T-helper 2 cell treated with Interferon-gamma antibody and Interleukin-4, amounts not matched to agents 5 μg/mL and 100 μg/mL, for 36 hours (primary cell): ENCODE measurements at places on chromosomes 5 and 9.

DNA sequence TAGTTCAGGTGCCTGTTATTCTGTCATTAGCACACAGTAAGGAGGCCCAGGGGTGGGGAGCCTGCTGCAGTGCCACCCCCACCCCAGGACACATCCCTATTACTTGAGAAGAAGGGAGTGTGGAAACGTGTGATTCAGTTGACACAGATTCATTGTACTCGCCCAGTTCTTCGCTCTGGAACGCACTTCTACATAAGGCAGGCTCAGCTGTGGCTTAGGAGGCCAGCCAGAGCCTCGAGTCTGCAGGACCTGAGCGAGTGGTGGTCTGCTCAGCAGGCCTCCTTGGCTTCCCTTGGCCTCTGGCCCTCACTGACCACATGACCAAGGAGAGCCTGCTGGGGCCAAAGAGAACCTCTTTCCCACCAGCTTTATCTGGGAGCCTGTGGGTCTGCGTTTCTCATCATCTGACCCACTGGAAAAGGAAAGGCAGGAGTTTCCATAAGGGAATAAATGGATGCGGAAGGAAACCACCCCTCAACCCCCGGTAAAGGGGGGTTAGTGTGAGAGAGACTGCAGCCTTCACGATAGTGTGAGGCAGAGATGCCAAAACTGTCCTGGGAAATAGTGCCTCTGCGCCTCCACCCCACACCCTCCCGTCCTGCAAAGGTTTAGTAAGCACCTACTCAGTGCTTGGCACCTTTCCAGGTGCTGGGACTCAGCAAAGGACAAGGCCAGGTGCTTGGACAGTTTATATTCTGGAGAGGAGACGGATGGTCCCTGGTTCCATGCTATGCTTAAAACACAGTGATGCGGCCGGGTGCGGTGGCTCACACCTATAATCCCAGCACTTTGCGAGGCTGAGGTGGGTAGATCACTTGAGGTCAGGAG lies 73.7 kb downstream of the PPARGC1B start:
- no peak for DNase-seq

DNA sequence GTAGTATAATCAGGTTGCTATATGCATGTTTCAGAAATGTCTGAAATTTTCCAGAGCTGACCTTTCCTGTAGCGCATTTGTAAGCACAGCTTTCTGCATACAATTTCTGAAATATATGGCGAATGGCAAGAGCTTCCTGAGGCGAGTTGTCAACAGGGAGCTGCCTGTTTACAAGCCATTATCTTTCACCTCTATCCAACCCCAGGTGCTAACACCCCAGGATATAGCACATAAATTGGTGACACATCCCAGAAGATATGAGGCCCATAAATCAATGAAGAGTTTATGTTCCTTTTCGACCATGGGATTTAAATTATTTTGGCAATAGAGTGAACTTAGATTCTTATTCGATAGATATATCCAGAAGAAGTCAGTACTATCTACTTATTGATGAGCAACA lies 379.8 kb downstream of the KDM4C start:
- DNase-seq: no peak

DNA sequence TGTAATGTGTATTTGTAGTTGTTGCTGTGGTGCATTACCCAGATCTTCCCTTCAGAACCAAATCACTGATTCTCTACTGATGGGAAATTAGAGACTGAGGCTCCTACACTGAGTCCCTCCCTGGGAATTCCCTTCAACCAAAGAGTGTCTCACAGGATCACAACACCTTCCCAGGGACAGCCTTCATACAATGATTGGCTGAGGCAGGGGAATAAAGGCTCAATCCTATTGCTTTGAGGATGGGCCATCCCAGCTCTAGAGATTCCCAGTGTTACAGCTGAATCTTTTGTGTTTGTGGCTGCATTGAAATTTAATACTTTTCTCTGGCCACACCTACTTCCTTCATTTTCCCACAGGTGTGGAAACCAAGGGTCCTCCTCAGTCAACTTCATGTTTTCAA lies 96.4 kb upstream of the ELL2 start:
- DNase-seq: no peak

- no peak for DNase-seq
These were observed 63.1 kb upstream of the TTC23L start for GRCh38 chr5:34775886-34776285.

GRCh38 chr9:121691890-121692289 lies 40.5 kb downstream of the DAB2IP start:
- DNase-seq: no peak

DNA sequence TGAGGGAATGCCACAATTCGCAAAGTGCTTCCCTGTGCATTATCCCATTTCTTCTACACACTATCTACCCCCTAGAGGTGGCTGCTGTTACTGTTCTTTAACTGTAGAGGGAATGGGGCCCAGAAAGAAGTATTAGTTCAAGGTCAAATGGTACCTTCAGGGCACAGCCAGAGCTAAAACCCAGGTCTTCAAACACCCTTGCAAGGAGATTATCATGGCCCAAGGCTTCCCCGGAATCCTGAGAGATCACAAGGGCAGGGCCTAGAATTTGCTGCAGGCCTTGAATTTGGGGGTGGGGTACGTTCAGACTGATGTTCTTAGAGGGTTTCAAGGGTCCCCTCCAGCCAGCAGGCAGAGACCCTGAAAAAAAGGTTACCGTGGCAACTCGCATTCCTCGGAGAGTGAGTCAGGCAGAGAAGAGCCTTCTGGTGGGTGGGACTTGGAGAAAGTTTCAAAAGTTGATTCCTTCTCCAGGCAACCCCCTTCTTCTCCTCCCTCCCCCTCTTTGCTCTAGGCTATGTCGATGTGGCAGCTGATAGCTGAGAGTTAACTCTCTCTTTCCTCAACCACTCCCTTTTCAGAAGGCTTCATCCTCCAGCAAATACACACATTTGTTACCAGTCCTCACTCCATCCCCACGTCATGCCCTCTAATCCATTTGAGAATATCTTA lies 1.9 kb downstream of the SPARC start:
- no peak for DNase-seq
